ENCODE measurements at places on chromosomes 5 and 9.
A peak's percentile ranks its signal among the peaks of the same experiment; 100 is the strongest.

- DNase-seq: no peak
These were observed 24.7 kb upstream of the NUDT12 start for GRCh38 chr5:103587185-103587748.

- no peak for DNase-seq
These were observed 18.2 kb upstream of the DAB2IP start for GRCh38 chr9:121633119-121633714.

DNA sequence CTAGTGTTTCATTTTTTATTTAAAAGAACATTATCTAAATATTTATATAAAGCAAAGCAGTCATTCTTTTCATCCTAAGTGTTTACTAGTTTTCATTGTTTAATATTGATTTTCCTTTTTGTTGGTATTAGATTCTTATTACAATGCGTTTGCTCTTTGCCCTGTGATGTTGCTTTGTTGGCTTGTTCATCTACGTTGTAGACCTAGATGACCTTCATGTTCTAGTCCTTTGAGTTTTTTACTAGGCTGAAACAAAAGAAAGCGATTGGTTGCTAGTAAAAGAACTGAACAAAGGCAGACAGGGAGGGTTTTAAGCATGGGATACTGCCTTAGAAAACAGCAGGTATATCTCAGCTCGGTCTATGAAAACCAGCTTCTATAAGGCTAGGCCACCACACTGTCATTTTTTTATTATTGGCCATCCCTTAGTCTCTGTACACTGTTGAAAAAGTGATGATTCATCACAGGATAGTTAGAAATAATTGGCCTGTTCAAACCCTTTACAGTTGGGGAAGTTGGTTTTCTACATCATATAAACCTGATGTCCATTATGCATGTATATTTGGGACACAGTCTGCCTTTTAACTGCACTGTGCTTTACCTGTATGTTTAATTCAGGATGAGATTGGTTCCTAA lies 119.0 kb downstream of the ZCCHC7 start:
- no peak for DNase-seq

DNA sequence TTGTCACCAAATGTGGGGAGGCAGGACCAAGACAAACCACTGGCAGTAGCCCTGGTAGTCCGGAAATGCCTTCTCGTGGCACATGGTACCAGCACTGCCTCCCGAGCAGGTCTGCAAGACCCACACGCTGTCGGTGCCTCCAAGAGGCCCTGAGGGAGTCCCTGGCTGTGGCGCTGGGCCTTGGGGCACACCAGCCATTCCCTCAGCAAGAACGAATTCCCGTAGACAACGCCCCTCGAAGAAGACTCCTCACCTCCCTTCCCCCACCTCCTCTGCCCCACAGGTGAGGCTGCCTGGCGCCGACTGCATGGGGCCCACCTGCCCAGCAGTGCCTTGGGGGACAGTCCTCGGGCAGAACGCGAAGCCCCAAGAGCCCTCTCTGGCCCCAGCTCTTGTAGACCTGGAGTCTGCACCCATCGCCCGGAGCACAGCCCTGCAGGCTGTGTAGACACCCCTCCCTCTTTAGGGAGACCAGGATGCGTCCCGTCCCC lies 56.0 kb downstream of the EXD3 start:
- DNase-seq: no peak

GRCh38 chr5:7794823-7795222 lies 56.1 kb downstream of the CFAP90 start:
- DNase-seq: no peak

GRCh38 chr5:143402553-143403333 lies 743 bp downstream of the NR3C1 start:
- DNase-seq: peak; percentile 81

DNA sequence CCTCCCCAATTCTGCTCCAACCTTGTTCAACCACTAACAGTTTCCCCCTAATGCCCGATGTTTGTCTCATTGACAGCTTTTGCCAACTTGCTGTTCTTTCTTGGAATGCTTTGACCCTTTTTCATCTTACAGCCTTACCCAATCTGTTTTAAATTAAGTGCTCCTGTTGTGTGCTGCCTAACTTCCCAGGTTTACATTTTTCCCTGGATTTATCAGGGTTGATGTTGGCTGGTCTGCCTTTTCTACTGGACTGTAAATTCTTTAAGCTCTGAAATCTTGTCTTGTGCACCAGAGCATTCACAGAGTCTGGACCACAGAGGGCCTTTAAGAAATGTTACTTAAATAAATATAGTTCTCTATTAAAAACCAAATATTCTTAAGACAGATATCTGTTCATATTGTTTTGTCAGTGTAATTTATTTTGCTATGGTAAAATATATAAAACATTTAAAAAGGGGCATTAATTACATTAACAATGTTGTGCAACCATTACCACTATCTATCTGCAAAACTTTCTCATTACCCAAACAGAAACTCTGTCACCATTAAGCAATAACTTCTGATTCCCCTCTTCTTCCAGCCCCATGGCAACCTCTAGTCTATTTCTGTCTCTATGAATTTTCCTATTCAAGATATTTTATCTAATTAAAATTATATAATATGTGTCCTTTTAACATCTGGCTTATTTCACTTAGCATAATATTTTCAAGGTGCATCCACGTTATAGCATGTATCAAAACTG lies 73.0 kb downstream of the OSTF1 start:
- DNase-seq: no peak

GRCh38 chr5:116271446-116272025 lies 186.7 kb downstream of the COMMD10 start:
- DNase-seq: no peak

DNA sequence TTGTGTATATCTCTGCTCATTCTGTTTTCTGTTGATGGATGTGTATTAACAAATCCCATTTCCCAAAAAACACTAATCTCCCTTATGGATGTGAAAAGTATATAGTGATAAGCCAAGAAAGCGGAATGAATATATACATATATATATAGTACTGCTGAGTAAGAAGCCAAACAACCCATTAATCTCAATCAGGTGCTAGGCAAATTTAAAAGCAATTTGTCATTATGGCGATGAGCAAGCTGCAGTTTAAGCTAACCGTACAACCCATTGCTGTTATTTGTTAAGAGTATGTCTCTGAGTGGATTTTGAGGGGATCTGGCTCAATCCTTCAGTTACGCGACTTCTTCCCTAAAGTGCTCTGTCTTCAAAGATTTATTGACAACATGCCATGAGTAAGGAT lies 640.4 kb upstream of the ARRDC3 start:
- DNase-seq: no peak

DNA sequence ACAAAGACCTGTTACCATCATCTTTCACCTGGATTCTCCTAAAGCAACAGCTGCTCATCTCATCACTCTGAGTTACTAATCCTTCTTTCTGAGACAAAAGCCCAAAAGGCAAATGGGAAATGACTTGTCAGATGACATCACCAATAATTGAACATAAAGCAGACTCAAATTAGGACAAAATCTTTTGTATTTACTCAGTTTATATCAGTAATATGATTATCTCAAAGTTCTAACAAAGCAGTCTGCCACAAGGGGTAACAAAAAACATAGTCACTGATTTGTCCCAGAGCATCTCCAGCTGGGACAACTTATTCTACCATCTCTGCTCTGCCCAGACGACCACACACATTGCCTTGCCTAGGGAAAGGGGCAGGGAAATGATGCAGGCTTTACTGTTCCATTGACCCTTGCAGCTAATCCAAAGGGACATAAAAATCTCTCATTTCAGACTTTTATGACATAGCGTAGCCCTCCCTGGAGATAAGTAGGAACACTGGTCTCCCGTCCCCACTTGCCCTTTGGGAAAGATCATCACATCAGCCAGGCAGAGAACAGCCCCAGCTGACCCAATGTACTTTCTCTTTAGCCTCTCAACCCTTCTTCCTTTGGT lies 249.5 kb upstream of the PTGER4 start:
- DNase-seq: no peak

DNA sequence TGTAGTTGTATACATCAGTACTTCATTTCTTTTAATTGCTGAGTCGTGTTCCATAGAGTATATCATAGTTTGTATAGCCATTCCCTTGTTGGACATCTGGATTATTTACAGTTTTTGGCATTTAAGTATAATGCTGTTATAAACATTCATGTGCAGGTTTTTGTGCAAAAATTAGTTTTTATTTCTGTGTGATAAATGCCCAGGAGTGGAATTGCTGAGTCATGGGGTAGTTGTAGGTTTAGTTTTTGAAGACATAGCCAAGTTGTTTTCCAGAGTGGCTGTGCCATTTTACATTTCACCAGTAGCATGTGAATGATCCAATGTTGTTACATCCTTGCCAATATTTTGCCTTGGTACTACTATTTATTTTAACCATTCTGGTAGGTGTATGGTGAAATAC lies 12.5 kb downstream of the ZNF354B start:
- no peak for DNase-seq

DNA sequence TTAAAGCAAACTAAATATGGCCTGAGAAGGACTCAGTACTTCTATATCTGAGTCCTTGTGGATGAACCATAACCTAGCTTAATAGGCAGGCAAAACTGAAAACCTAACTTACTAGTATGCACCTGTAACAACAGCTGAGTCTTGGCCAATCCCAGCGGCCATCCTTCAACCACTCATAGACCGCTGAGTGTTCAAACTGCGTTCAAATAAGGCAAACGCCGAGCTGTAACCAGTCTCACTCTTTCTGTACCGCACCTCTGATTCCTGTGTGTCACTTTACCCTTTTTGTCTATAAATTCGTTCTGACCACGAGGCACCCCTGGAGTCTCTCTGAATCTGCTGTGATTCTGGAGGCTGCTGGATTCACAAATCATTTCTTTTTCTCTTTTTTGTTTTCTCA lies 170.5 kb downstream of the COL23A1 start:
- no peak for DNase-seq

- DNase-seq: no peak
These were observed 8.3 kb downstream of the ZDHHC11B start for GRCh38 chr5:775961-776861.

GRCh38 chr9:19057033-19057432 lies 7.8 kb downstream of the RRAGA start:
- DNase-seq: no peak

DNA sequence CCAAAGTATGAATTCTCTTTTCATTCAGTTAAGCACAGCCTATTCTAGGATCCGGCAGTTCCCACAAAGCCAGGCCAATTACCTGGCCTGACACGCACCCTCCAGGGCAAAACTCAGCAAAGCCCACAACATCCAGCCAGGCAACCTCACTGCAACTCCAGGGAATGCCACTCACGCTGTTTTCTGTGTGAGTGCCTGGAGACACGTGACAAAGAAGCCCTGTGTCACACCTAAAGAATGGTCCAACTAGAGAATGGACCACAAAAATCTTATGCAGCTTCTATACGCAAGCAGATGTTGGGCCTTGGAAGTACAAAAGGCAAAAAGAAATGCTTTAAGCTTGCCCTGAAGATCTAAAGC lies 20.2 kb downstream of the RETREG1 start:
- DNase-seq: no peak

DNA sequence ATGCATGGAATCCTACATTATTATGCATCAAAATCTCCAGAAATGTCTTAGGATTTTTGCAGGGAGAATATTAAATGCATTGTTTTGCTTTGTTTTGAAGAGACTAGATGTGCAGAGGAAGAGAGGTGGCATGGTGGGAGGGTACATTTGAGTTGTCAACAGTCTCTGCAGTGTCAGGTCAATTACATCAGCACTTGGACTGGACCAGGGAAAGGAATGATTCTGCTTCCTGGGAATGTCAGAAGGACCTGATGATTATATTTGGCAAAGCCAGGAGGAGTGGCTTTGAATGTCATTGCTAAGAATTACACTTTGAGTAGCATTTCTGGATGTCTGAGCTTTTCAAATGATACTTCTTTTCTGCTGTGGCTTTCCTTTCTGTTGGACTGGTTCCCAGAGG lies 17.5 kb upstream of the TMEFF1 start:
- no peak for DNase-seq

GRCh38 chr9:37027582-37028419 lies 6.3 kb downstream of the PAX5 start:
- peak; percentile 36 for DNase-seq

- DNase-seq: no peak
These were observed 113.3 kb upstream of the CAST start for GRCh38 chr5:96548905-96549304.

DNA sequence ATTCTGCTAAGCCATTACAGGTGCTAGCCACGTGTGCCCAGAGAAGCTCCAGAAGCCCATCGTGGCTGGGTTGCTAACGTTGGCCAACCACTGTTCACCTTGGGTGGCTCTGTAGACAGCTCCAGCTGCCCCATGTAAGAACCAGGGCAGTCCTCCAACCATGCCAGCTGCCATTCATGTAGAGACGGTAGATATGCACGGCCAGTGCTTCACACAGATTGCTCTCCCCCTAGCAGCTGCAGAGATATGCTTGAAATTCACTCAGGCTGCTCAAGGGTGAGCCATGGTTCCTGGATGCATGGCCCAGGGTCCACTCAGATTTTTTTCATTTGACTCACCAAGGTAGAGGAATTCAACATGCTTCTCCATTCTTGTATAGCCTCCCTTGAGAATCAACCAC lies 31.0 kb downstream of the GADD45G start:
- no peak for DNase-seq

DNA sequence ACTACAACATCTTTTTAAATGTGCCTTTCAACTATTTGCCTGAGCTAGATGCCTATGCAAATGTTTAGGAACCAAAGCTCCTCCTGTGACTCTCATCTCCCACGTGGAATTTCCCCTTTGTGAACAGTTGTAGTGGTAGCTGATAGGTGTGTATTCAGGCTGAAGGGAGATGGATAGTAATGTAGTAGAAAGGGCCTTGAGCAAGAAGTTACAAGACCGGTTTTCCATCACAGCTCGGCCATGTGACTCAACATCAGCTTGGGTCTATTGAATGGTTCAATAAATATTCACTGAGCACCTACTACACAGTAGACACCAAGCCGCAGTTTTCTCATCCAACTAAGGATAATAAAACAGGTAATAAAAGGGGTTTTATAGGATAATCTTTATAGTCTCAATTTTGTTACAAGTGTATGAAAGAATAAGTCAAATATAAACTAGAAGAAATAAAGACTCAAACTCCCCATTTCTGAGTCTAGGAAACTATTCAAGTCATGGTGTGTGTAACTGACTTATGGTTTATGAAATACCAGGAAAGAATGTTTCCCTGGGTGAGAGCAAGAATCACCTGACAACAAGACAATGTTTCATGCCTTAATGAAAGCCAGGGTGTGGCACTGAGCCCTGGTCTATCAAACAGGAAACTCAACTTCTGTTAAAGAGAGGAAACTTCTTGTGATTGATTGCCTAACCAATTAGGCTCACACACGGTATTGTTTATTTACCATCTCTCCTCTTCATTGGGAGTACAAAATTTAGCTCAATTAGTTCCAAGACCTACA lies 187.1 kb upstream of the SPEF2 start:
- DNase-seq: no peak

All from bone marrow (tissue), 2 donors.